ENCODE measurements at places on chromosomes 7 and 10.
A peak's percentile ranks its signal among the peaks of the same experiment; 100 is the strongest.

- DNase-seq = no peak
These were observed 117.1 kb downstream of the PPP1R3A start for GRCh38 chr7:113801751-113802150.

DNA sequence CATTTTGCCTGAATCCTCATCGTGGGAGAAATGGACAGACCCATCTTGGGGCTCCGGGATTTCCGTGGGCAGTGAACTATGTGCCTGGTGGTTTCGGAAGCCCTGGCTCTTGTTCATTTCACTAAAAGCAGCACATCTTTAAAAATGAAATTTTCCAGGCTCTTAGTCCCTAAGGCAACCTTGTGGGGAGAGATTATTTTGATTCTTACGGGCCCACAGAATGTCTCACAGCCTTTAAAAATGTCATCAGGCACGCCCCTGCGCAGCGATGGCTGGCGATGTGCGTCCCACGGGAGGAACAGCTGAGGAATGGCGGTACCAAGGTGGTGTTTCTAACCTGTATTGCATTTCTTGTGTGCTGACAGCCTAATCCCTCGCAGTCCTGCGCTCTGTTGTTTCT lies 189.7 kb downstream of the CCDC3 start:
- no peak for DNase-seq

- no peak for DNase-seq
These were observed 213.9 kb downstream of the MAD1L1 start for GRCh38 chr7:2018569-2019460.

- no peak for DNase-seq
These were observed 140.3 kb downstream of the MAPK8 start for GRCh38 chr10:48446785-48447184.

DNA sequence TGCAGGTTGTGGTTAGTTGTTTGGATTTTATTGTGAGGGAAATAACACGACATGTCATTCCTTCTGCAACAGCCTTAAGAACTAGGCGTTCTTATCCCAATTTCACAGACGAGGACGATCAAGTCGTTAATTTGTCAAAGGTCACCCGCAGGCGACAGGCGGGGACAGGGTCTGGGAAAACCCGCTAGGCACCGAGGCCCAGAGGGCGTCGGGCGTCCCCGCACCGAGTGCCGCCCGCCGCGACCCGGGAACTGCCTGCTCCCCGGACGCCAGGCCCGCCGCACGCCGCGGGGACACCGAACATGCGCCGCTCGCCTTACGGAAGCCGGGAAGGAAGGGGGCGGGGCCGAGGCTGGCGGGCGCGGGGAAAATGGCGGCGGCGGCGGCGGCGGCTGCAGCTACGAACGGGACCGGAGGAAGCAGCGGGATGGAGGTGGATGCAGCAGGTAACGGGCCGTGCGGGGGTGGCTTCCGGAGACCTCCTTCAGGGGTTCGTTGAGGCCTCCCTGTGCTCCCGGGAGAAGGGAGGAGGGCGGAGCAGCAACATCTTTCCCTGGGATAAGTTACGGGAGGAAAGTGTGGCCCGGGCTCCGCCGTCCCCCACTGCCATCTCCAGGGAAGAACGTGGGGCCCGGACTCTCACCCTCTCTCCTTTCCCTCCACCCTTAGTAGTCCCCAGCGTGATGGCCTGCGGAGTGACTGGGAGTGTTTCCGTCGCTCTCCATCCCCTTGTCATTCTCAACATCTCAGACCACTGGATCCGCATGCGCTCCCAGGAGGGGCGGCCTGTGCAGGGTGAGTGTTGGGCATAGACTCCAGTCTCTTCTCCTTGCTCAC lies at the start of gene COPS6:
TSS of gene COPS6 (plus strand) at position 349 of the 837 bp plus-strand sequence. CDS start at position 371, 22 bp downstream.
- peak; percentile 85 for DNase-seq

DNA sequence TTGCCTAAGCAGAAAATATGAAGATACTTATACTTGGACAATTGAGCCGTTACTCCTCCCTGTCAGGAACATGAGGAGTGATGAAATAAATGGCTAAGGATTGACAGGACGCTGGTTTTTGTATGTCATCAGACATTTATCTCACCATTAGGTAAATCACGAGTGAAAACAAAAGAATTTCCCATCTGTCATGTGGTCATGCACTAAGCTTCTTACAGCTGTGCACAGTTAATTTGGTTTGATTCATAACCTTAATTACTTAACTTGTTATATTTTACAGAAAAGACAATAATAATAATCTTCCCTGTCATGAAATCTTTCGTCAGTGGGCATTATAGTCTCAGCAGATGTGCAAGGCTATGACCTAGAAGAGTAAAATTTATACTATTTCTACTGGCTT lies 266.5 kb downstream of the HGF start:
- no peak for DNase-seq

- no peak for DNase-seq
These were observed 1131.4 kb upstream of the PHF14 start for GRCh38 chr7:9842301-9842700.

DNA sequence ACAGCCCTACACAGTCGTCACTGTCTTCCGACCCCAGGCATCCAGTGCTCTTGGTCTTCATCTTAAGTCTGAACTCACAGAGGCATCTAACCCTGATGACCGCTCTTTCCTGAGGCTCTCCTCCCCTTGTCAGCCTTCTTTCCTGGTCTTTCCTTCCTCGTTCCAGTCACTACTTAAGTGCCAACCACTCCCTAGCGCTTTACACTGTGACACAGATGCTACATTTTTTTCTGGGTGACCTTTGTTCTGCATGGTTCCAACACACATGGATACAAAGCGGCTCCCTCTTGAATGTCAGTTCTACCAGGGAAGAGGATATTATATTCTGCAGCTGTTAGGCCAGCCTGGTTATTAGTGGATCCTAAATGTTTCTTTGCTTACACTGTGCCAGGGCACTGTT lies 12.7 kb downstream of the YWHAG start:
- DNase-seq = no peak

DNA sequence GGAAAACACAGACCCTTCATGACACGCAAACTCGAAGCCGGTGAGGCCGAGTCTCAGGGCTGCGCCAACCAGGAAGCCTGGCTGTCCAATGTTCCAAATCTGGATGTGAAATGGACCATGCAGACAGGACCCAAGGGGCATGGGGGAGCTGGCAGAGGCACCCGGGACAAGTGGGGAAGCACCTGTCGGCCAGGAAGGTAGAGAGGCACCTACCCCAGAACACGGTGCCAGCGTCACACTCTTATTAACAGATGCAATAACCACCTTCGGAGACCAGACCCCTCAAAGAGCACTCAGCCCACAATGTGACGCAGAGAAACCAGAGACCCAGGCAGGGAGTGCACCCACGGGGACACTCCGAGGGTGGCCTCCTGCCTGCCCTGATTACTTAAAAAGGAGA lies 88.3 kb upstream of the PDGFA start:
- no peak for DNase-seq

GRCh38 chr7:121752706-121753105 lies 120.3 kb upstream of the PTPRZ1 start:
- no peak for DNase-seq

Measured in stimulated activated CD8-positive, alpha-beta memory T cell treated with anti-CD3 and anti-CD28 coated beads, Interleukin-15, amount 100 ng/mL, for 24 hours (primary cell).